ENCODE measurements at places on chromosomes 3 and 15.

DNA sequence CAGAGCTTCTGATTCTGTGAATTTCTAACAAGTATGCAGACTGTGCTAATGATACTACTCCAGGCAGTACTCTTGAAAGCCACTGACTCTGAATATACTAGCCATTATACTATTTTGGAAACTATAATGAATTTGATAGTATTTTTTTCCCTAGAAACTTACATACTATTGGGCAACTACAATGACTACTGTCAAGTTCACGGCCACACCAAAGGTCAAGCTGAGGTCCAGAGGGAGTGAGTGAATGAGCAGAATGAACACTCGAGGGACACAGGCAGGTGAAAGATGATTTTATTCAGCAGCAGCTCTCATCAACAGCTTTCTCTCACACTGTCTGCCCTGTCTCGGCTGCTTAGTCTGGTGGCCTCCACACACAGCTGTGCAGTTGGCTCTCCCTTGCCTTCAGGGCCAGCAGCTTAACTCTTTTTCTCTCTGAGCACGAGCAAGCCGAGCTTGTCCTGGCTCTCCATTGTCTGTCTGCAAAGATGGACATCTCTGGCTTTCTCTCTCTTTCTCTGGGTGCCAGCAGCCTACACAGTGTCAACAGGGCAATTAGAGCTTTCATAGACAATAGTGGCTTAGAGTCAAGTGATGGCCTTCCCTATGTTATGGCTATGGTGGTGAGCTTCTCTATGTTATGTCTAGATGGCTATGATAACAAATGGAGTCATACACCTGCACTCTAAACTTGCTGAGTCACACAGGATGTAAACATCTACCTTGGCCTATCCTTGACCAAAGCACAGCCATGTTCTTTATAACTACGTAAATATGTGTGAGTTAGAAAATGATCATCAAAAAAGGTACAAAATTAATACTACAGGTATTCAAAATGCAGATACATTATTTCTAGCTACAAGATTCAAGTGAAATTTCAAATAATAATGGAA, 362.4 kb downstream of the CGGBP1 start:
- DNase-seq, result no peak

DNA sequence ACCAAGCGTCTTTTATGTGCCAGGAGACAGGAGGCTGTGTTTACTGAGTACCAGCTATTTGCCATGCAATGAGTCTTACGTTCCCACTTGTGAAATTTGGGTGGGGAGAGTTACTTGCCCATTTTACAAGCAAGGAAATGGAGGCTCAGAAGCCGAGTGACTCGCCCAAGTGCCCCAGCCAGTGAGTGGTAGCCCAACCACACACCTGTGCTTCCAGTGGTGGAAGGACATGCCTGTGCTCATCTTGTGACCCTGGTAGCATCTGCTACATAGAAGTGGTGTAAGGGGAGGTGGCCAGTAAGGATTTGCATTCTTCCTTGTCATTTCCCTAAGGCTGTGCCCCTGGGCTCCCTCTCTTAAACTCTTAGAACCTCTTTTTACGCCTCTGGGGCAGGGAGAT, 49.3 kb downstream of the FBLN2 start:
- no peak for DNase-seq

- DNase-seq, result no peak
These were observed 68.4 kb downstream of the MGLL start for GRCh38 chr3:127753898-127754410.

GRCh38 chr15:77656294-77656693, 23.6 kb upstream of the LINGO1 start:
- no peak for DNase-seq

GRCh38 chr3:47028146-47028545, 48.7 kb downstream of the NBEAL2 start:
- DNase-seq, result no peak

GRCh38 chr3:65044401-65044800, 356.6 kb upstream of the ADAMTS9 start:
- no peak for DNase-seq

- DNase-seq, result no peak
These were observed 33.8 kb downstream of the COL6A5 start for GRCh38 chr3:130379274-130379673.

DNA sequence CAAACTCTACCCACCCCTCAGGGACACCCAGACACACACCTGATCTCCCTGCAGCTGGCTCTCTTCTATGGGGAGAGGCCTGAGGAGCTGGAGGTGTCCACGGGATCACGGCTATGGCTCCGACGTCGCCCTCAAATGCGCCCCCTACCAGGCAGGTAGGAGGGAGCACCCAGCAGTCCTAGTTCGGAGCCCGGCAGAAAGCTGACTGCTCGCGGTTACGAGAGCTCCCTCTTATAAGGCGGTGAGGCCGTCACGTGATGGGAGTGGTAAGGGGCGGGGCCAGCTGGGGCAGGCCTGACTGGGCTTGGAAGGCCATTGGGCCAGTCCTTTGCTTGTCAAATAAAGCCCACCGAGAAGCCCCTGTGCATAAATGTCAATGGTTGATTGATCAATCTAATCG, at the start of gene PRR20G:
PRR20G (minus strand) TSS at position 207 of the 400 bp plus-strand sequence. CDS start 681 bp downstream, outside the sequence.
- no peak for DNase-seq

DNA sequence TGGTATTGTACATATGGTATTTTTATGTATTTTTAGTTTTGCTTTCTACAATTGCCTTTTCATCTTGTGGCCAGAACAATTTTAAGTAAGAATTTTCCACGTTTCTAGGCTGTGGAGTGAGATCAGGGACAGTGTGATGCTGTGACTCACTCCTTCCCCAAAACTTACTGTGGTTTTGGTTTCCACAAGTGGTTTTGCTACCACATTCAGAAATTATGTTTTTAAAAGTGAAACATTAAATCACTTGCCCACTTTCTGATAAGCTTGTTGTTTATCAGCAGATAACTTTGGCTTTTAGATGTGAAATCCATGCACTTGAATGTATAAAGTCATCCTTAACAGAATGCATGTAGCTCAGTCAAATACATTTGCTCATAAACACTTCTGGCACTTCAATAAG, 192.2 kb upstream of the THRB start:
- no peak for DNase-seq

DNA sequence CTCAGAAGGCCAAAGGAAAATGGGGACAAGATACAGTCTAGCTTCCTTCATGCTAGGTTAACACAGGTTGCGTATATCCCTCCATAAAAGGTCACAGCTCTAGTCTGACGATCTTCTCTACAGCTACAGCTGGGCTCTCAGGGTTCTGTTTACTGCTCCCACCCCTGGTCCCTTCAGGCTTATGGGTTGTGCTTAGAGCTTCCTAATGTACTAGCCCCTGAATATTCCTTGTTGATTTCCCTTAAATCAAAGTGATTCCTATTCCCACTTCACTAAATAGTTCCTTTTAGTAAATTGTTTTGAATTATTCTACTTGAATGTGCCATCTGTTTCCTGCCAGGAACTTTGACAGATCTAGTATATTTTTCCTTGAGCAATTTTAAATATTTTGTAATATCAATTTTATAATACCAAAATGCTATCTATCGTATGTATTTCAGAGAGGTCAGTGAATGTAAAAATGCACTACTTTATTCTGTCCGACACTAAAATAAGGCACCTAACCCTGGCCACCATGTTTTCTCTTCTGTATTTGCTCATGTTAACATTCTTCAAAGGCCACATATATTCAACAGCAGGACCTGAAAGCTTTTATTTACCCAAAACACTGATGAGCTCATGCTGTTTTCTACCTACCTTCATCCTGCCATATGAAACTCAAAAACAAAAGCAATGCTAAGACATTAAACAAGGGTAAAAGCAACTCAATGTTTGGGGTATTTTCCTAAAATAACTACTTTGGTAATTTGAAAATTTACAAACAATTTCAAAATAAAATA, 92.8 kb upstream of the TGFBR2 start:
- no peak for DNase-seq

GRCh38 chr3:138367911-138368310, 19.5 kb downstream of the MRAS start:
- DNase-seq, result no peak

GRCh38 chr15:64521726-64522164, 61.4 kb downstream of the ZNF609 start:
- peak; percentile 100 for DNase-seq

DNA sequence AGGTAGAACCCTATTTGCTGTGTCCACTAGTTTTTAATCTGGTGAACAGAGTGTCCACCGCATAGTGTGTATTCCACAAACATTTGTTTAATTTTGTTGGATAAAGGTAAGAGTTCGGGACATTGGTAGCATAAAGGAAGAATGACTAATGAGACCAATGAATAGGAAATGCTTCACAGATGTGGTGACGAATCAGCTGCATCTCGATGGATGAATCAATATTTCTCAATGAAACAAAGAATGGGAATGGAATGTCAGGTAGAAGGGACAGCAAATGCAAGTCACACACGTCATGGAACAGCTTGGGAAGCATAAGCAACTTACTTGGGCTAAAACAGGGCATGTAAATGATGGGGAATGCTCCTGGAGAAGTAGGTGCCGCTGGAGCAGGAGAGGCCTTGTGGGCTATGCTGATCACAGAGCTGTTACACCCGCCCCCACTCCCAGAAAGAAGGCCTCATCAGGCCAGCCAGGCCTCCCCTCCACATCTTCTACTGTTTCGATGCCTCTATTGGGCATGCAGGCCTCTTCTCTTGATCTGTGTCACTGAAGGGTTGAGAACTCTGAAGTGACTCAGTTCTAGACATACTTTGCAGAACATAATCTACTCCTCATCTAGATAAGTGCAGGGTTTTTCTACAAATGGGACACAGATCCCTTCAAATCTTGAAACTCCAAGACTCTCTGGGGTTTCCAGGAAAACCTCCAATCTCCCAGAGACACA, 120.0 kb upstream of the GADL1 start:
- DNase-seq, result no peak

DNA sequence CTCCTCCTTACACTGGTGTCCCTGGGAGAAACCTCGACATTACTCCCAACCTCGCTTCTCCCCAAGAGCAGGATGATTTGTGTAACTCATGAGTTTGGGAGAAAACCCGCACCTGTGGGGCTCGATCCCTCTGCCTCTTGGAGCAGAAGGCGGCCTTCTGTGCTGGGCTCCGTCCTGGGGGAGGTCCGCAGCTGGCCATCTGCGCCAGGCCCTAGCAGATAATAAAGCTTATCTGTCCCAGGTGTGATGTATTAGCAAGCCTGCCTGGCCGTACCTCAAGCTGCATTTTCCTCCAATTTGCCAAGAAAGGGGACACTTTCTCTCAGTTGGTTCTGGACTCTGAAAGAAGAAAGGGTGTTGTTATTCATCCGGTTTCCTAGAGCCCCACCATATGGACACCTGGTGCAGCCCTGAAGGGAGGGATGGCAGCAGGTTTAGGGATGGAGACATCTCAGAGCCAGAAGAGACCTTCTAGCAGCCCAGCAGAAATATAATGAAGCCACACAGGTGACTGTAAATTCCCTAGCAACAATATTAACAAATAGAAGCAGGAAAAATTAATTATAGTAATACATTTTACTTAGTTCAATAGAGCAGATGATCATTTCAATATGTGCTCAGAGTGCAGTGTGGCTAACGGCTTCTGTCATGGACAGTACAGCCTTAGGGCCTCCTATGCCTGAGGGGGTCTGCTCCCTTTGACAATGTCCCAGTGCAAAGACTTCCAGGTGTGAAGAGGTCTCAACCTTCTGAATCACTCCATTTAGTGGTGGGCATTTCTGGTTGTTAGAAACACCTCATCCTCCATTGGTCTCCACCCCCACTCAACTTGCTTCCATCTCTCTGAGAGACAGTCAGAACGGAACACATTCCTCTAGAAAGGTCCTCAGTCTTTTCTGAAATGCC, 94.8 kb downstream of the CPN2 start:
- DNase-seq, result no peak

GRCh38 chr15:82709421-82710207, at the start of gene AP3B2:
Gene AP3B2, minus strand, starts transcription at chr15:82709875. Its CDS starts 169 bp downstream, at chr15:82709706.
- peak; percentile 73 for DNase-seq

DNA sequence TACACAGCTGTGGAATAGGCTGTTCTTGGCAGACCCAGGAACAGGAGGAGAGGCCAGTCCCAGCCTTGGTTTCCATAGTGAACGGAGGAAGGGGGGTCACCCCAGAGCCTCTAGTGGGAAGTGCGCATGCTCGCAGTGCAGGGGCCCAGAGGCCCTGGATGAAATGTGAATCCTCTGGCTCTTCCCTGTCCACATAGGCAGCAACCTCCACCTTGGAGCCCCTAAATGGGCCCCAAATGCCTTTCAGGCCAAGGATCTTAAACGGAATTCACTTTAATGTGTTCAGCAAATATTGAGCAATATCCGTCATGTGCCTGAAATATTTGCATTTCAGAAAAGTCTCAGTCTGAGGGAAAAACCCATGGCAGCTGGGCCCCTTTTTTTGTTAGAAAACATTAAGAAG, 3.3 kb upstream of the NDN start:
- no peak for DNase-seq

DNA sequence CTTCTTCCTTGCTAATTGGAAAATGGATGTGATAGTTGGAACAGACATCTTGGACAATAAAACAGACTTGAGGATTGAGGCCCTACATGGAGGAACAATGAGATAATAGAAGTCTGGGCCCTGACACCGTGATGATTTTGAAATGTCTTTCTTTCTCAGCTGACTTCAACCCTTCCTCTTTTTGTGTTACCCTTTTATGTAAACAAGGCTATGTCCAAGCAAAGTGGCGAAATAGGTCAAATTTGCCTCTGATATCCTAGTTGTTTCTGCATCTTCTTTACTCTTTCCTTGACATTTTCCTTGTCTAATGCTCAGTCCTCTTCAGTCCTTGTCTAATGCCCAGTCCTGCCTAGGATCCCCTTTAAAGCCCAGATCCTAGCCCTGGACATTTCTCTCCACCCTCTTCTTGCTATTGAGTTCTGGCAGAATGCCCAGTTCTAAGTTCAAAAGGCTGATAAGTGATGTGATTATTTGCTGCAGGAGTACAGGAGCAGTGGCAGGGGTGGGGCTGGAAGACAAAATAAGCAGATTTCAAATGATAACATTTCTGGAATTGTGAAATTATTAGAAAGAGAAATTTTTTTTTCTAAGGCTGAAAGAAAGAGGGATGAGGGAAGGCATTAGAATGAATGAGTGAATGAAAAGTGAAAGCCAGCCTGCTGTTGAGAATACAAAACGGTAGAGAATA, 6.5 kb upstream of the VPS8 start:
- DNase-seq, result no peak

DNA sequence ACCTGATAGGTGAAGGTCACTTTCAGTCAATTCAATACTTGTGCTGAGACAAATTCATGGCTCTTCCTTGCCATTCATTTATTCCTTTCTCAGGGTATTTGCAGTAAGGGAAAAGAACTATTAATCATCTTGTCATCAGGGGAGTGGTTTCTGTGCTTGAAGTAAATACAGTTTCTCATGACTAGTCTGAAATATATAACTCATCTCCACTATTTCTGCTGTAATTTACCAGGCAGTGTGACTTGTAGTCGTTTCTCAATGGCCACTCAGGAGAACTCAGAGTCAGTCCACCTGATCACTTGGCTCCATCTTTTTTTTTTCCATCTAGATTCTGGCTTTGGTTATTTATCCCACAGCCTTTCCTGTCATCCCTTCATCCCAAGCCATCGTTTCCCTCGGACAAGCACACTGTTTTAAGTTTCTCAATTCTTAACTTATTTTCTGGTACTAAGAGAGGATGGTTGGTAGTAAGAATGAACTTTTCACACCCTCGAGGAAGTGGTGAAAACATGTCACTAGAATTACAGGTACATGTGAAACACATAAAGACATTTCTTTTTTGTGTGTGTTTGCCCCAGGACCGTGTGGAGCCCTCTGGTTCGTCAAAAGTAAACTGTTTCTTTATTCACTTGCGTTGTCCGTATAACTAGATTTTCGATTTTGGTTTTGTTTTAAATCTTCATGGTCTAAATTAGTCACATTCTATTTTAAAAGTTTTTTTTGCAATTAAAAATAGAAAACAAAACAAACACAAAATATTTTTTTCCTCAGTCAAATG, 620.2 kb downstream of the ZBBX start:
- DNase-seq, result no peak

All from NCI-H524 treated with DMSO at 0.1 percent for 48 hours (cell line).